Activated T-helper 1 cell treated with Interleukin-2 at 50 U/mL for 16 hours (primary cell): ENCODE measurements at places on chromosomes 2 and 18.

DNA sequence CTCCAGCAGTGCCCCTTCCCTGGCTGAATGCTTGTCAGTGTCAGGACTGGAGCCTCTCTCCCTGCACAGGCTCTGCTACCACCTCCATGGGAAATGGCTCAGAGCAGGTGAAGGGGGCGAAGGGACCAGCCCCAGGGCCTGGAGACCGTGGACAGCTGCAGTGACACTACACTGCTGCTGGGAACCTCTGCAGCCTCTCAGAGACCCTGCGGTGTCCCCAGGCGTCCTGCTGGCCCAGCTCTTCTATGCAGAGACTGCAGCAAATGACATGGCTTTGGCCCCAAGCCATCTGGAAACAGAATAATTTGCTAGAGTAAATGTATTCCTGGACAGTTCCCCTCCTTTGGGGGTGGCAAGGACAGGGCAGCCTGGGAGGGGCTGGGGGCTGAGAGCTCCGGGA is 53.2 kb downstream of the CIB4 start:
- DNase-seq: no peak

GRCh38 chr2:160210599-160211138 is 10.6 kb upstream of the ITGB6 start:
- DNase-seq: peak; percentile 28

DNA sequence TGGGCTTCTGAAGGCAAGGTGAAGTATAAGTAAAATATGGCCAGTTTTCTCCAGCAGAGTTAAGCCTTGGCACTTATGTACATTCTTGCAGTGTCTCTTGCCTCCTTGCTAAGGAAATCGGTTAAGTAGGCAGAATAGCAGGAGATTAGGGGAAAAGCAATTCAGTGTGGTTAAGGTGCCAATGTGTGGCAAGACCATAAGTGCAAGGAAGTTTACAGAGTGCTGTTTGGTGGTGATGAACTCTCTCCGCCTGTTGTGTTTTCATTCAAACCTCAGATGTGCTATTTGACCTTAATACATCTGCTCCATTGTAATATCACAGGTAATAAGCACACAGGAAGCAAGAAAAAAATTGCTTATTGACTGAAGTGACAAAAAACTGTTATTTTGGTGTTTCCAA is 156.1 kb downstream of the MGAT5 start:
- DNase-seq: no peak

DNA sequence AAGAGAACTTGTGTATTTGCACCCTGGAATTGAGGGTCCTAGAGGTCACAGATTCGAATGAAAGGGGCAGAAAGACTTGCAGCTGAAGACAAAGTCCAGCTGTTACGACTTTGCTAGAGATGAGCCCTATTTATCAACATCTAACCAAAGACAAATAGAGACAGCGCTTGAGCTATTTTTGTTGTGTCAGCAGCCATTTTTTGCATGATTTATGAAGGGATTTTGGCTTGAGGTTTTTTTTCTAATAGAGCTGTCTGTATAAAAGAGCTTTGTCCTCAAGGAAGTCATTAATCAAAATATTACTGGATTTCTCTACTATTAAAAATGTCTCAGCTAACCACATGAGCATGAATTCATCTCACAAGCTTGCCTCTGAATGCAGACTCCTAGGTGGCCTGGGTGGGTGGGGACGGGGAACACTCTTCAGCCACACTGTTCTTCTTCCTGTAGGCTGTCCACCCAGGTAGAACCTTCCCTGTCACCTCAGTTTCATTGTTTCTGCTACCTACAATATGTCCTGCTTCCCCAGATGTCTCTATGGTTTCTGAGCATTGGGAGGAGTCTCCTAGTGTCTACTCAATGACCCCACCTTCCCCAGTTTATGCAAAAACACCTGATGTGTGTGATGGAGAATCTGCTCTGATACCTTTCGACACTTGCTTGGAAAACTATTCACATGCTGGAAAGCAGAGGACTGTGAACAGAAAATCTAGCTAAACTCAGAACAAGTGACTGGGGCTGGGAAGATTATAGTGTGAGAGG is 7.2 kb upstream of the CD226 start:
- no peak for DNase-seq

DNA sequence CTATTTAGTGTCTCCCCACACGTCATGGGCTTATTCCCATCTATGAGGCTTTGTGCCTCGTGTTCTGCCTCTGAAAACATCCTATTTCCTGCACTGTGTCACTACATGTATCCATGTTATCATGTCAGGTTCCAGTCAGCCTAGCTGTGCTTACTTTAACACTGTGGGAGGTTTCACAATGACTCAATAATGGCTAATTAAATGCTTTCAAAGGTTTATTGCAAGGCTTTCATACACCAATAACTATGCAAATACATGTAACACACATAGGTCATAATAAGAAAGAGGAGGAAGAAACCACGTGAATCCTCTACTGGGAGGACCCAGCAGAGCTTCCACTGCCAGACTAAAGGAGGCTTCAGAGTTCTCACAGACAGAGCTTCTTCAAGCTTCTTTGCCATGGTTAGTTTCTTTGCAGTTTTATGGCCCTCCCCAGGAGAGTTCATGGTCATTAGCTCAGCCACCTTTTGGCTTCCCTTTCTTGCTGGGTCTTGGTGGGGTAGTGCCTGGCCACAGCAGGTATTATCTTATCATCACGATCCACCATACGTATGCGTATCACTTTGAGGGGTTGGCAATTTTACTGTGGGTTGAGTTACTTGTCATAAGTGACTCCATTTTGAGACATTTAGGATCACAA is 5.1 kb upstream of the COLEC12 start:
- DNase-seq: no peak

- DNase-seq: no peak
Measured at GRCh38 chr18:48753691-48754090, 197.1 kb downstream of the SMAD7 start.

- DNase-seq: no peak
Measured at GRCh38 chr18:56973487-56973886, 173.4 kb upstream of the BOD1L2 start.

GRCh38 chr2:120251078-120251477 is 1.6 kb upstream of the RALB start:
- DNase-seq: no peak

- DNase-seq: no peak
Measured at GRCh38 chr2:238613610-238614009, 186.9 kb downstream of the ASB1 start.

- no peak for DNase-seq
Measured at GRCh38 chr2:145034511-145034910, 514.6 kb upstream of the ZEB2 start.

DNA sequence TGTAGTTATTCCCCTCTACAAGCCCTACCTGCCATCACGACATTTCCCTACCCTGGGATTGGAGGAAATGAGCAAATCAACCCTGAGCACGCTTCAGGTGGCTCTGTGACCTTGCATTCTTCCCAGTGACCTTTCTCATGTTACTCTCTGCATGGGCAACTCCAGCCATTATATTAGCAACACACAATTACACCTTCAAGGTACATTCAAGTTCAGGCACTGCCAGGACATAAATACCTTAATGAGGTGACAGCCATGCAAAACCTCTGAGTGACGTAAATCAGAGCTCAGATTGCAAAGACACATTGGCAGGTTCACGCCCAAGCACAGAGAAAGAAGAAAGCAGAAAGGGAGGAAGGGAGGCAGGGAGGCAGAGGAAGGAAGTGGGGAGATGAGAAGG is 68.7 kb upstream of the ALK start:
- DNase-seq: no peak

DNA sequence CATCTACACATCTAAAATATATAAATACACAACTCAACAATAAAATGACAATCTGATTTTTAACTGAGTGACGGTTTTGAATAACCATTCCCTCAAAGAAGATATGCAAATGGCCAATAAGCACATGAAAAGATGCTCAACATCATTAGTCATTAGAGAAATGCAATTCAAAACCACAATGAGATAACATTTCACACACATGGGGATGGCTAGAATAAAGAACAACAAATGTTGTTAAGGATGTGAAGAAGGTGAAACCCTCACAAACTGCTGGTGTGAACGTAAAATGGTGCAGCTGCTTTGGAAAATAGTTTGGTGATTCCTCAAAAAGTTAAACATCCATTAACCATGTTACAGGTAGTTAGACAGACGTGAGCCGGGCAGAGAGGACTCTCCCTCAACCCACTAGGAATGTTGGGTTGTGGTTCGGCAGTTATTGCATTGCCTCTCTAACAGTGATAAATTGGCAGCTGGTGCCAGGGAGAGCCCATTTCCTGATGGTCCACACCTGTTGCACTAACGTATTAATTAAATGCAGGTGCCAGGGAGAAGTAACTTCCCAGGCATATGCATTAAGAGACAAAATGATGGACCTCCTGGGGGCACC is 22.3 kb upstream of the DUSP2 start:
- no peak for DNase-seq

DNA sequence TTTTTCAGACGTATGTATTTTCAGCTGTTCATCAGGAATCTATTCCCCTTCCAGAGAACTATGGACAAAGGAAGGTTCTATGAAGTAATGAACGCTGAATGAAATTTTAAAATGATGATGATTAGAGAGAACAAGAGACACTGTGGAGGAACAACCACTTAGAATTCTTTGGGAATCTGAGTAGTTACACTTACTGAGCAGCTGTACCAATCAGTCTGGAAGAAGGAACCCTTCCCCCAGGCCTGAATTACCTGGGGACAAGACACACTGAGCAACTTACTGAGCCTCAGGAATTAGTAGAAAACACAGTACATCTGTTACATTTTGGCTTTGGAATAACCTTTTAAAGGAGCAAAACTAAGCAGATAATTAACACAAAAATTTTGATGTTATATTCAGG is 1.9 kb downstream of the MSTN start:
- no peak for DNase-seq

GRCh38 chr2:186379052-186379451 is 107.0 kb upstream of the ZC3H15 start:
- DNase-seq: no peak

DNA sequence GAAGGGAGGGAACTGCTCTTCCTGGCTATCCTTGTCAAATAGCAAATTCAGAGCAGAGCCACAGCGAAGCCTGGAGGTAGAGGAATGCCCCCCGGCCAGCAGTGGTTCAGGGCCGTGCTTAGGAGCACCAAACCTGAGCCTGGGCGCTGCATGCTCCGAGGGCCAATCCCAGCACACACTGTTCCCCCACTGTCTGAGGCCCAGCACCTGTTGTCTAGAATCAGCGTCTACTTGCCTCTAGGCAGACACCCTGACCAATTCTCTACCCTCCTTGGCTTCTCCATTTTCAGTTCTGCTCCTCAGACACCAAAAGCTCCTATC is 177.6 kb upstream of the PKDCC start:
- DNase-seq: no peak

DNA sequence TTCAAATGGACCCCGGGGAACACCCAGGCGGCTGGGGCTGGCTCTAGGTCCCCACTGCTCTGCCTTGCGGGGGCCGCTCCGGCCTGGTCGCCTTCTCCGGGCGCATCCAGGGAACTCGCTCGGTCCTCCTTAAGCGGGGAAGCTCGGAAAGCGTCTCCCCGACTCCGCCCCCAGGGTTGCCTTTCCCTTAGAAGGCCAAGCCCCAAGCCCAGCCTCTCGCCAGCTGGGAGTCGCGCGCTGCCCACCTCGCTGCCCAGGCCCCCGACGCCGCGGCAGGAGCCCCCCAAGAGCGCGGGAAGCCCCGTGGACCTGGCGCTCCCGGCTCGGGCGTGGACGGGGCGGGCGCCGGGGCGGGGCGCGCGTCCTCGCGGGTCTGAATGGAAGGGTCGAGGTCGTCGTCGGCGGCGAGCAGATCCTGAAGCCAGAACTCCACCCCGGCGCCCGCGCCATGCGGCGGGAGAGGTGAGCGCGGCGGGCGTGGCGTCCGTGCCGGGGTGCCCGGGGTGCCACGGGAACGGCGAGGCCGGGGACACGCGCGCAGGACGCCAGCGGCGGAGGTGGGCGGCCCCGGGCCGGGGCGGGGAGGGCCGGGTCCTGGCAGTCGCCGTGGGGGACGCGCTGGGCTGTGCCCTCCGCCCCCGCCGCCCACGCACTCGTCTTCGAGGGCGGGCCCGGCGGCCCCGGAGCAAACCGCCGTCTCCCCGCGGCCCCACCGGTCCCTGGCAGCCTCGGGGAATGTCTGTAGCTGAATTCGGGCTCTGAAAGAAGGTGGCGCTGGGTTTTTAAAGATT is at the start of gene BOK:
Gene BOK, plus strand, starts transcription at position 214 of the 791 bp plus-strand sequence. CDS start 739 bp downstream, outside the sequence.
- no peak for DNase-seq

- peak; percentile 58 for DNase-seq
Measured at GRCh38 chr2:233053928-233054784, 6.0 kb upstream of the INPP5D start.

DNA sequence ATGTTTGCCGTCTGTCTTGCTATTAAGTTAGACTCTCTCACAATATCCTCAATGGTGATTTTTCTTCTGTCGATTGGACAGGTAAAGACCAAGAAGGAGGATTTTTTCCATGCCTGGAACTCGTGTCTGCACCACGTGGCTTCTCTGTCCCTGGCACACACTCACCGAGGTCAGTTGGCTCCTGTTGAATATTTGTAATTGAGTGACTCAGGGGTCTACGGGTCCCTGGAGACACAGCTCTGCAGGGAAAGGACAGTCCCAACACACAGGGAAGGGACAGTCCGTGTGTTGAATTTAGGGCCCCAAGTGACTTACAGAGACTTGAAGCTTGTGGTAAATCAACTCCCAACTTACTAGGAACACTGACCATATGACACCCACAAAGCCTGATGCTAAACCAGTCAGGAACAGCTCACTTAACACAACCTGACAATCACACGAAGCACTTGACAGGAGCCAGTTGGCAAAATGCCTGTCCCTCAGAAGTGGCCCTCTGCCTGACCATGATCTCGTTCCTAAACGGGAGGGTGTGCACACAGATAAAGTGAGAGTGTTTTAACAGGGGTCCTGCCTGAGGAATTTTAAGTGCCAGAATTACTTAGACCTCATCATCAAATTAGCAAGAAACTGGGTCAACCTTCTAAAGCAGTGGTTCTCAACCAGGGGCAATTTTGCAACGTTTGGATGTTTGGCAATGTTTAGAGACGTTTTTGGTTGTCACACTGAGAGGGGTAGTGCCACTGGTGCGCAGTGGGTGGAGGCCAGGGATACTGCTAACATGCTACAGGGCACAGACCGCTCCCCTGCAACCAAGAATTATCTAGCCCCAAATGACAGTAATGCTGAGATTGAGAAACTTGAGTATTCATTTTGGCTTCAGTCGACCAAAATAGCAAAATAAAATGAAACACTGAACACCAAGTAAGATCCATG is 88.9 kb upstream of the BCL2L11 start:
- no peak for DNase-seq

- no peak for DNase-seq
Measured at GRCh38 chr2:27082773-27083409, 3.7 kb upstream of the KHK start.

GRCh38 chr2:174224125-174224524 is 24.2 kb downstream of the OLA1 start:
- no peak for DNase-seq

GRCh38 chr2:168348076-168348475 is 100.7 kb upstream of the STK39 start:
- DNase-seq: no peak

DNA sequence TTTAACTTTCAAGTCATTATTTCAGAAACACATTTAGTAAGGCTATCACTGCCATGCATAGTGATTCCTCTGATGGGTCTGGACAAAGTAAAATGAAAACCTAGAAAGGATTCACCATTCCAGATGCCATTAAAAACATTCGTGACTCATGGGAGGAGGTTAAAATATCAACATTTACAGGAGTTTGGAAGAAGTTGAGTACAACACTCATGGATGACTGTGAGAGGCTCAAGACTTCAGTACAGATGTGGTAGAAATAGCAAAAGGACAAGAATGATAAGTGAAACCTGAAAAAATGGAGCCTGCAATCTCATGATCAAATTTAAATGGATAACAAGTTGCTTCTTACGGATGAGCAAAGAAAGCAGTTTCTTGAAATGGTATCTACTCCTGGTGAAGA is 5.8 kb upstream of the TWSG1 start:
- DNase-seq: no peak

- no peak for DNase-seq
Measured at GRCh38 chr2:16649353-16650286, 16.0 kb downstream of the CYRIA start.
